Muscle of arm (tissue), 14 donors: ENCODE measurements at places on chromosomes 4 and X. TPM values are rescaled to one million over a fixed set of nuclear protein-coding genes. Genes with fewer than 3 reads are reported as not detected.
A peak's percentile ranks its signal among the peaks of the same experiment; 100 is the strongest.

DNA sequence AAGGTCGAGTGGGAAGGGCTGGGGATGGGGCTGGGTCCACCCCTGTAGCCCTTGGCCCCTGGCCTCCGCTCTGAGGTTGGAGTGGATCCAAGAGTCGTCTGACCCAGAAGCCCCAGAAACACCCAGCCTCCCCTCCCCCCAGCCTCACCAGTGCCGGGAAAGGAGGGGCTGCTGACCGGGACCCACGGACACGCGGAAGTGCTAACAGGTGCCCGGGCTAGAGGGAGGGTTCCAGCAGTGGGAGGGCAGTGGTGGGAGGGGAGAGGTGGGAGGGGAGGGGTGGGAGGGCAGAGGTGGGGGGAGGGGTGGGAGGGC, 131.8 kb upstream of the NKX1-1 start:
- DNase-seq: no peak

- peak; percentile 90 for DNase-seq
These were observed 29.4 kb upstream of the RBMX start for GRCh38 chrX:136909706-136910564.

GRCh38 chrX:110086162-110086915, 83.4 kb downstream of the TMEM164 start:
- DNase-seq: no peak

DNA sequence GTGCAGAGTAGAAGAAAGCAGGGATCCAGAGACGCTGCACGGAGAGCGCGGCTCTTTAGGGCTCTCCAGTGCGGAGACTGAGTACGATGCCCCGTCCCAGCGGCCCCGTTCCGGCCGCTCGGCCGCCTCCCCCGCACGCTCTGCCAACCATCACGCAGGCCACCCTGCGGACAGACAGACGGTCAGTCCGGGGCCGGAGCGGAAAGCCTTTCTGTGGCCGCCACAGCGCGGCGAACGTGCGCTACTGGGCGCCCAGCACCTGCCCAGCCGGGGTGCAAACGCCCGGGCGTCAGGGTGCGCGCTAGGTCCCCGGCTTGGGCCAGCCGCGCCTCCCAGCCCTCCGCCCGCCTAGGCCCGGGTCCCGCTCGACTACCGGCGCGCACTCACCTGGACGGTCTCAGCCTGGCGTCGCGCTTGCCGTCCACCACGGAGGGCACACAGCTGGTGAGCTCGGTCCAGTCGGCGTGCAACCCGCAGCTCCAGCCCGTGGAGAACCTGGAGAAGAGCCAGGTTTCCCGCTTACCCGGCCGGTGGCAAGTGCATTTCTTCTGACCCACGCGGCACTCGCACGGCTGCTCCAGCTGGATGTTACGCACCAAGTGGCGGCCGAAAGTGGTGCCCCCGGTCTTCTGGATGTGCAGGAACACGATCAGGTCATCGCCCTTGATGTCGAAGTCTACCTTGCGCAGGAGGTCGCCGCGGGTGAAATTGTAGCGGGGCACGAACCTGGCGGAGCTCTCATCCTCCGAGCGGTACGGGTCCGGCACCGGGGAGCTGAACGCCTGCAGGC, 1.8 kb downstream of the HS6ST2 start:
- DNase-seq: peak; percentile 5

- DNase-seq: no peak
These were observed 49.2 kb downstream of the WDFY3 start for GRCh38 chr4:84917086-84917821.

DNA sequence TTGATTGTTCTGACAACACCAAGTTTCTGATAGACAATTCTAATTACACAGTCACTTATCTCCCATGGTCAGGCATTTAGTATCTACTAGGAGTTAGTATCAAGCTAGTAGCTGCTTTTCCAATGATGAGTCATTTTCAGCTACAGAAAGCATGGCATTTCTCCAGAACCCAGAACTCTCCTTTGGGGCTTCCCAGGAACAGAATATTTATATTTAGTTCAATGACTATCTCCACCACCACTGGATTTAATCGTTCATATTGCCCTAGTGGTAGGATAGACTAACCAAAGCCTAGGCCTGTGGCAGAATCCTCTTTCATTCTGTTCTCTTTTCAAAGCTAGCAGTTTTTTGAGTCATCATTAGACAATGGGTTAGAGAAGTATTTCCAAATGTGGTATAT, 569.4 kb downstream of the GABRG1 start:
- DNase-seq: no peak

DNA sequence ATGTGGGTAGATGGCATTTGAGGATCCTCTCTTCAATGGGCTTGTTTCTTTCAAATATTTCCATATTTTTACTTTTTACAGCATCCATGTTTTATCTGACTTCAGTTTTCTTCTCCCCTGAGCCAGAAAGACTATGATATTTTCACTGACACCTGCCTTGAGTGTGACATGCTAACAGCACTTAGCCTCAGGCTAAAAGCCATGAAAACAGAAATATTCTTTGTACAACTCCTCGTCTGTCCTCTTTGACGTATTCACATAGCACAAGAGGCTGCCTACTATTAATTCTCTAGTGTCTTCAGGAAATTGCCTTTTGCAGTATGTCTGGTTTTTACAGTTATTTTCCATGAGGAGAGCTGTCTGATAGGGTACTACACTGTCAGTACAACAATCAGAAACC, 215.0 kb downstream of the MAD2L1 start:
- DNase-seq: no peak

- DNase-seq: no peak
These were observed 292.5 kb downstream of the CAMK2D start for GRCh38 chr4:113469023-113469390.

GRCh38 chr4:181520790-181521189, 722.4 kb upstream of the TENM3 start:
- DNase-seq: no peak

GPM6B gene
- polyA plus RNA-seq: 26.7 TPM

YTHDC1 gene
- polyA plus RNA-seq: 61.3 TPM

SMC1A gene
- polyA plus RNA-seq: 52.6 TPM

SYTL5 gene
- polyA plus RNA-seq: 0.22 TPM

DRD5 gene
- polyA plus RNA-seq: 0.93 TPM
